ENCODE measurements at places on chromosomes 13 and 19. TPM values are rescaled to one million over a fixed set of nuclear protein-coding genes. Genes with fewer than 3 reads are reported as not detected.

DNA sequence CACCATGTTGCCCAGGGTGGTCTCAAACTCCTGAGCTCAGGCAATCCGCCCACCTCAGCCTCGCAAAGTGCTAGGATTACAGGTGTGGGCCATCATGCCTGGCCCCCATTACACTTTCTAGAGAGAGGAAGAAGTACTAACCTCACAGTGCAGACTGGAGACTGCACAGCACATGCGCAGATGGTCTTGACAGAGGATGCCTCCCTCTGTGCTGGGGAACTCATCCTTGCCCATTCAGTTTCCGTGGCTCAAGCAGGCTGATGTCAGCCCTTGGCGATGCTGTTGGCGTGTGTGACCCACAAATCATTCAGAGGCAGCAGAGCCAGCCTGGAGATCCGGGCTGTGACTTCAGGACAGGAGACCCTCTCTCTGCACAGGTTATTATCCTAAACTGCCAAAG, 14.6 kb upstream of the FFAR2 start:
- no peak for DNase-seq

DNA sequence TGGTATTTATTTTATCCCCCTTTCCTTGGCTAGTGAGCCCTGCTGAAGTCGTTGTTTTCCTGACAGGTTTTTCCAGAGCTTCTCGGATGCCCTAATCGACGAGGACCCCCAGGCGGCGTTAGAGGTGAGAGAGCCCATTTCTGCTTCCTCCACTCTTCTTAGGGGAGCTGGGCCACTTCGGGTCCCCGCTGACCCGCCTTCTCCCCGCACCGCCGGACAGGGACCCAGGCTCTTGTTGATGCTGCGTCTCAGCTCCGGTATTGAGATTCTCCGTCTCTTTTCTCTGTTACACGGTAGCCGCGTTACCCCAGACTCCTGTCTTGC, 306 bp downstream of the SUGT1 start:
- no peak for DNase-seq

DNA sequence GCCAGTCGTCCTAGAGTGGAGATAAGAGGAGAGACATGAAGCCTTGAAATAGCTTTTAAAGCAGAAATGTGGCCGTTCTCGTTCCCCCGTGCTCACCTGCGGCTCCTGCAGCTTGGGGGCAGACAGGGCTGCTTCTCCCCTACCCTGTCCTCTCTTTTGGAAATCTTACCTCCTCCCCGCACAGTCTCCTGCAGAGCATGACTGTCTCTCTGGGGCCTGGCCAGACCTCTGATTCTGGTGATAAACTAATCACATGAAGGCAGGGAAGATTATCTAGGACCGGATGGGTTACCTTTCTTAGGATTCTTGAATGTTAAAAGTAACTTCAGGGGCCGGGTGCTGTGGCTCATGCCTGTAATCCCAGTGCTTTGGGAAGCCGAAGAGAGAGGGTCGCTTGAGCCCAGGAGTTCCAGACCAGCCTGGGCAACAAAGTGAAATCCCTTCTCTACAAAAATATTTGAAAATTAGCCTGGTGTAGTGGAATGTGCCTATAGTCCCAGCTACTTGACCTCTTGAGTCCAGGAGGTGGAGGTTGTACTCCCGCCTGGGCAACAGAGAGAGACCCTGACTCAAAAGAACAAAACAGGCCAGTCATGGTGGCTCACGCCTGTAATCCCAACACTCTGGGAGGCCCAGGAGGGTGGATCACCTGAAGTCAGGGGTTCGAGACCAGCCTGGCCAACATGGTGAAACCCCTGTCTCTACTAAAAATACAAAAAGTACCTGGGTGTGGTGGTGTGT, 8.1 kb downstream of the CEBPA start:
- DNase-seq, result no peak

- no peak for DNase-seq
Observed at GRCh38 chr13:44664308-44664707, 88.2 kb upstream of the TSC22D1 start.

DNA sequence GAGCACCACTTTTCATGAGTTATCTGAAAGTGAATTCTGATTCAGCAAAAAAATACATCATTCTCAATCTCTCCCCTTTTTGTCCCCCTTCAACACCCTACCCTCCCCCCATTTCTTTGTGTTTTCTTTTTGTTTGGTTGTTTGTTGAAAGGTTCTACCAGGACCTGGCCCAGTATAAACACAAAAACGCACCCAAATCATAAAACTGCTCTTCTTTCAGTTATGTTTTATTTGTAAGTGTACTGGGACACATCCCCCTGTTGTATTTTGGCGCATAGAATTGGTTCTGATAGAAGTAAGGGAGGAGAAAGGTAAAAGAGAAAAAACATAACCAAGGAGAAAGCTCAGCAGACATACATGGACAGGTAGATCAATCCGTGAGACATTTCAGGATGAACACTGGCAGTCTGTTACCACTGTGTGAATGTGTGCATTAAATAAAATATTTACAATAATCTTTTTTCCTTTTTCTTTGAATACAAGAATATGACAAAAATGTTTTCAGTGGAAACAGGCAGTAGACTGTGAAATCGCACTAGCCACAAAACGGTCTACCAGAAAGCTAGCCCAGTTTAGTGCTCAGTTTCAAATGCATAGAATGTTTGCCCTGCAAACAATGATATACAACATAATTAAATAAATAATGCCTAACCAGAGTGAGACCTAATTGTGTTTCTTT, 4.2 kb downstream of the POU4F1 start:
- DNase-seq, result no peak

- no peak for DNase-seq
Observed at GRCh38 chr19:33467851-33468250, 53.7 kb downstream of the PEPD start.

GRCh38 chr19:58035863-58036262, 2.0 kb downstream of the ZSCAN1 start:
- DNase-seq, result no peak

- DNase-seq, result no peak
Observed at GRCh38 chr13:60080850-60081249, 82.9 kb downstream of the DIAPH3 start.

- DNase-seq, result no peak
Observed at GRCh38 chr13:111368091-111368490, 47.6 kb downstream of the TEX29 start.

- DNase-seq, result peak; percentile 30
Observed at GRCh38 chr13:92842145-92842544, 384.5 kb upstream of the GPC6 start.

GRCh38 chr13:59374691-59375090, 789.0 kb downstream of the DIAPH3 start:
- no peak for DNase-seq

- DNase-seq, result no peak
Observed at GRCh38 chr13:68976287-68976686, 1131.3 kb upstream of the ATXN8OS start.

GRCh38 chr13:72820156-72820897, 38.4 kb downstream of the PIBF1 start:
- DNase-seq, result no peak

DNA sequence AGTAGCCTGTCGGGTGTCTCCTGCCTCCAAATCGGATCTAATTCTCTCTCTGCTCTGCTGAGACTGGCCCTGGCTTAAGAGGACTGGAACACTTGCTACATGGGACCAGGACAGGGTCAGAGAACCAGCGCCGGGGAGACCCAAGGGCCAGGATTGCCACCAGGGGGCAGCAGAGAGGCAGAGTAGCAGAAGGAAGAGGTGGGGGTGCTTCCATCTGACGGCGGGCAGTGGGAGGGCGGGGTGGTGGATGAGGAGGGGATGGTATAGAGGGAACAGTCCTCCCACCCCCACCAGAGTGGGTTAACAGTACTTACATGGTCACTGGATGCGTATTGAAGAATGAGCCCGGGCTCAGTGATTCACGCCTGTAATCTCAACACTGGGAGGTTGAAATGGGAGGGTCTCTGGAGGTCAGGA, 11.9 kb downstream of the SELENOW start:
- DNase-seq, result peak; percentile 57

GRCh38 chr19:48867123-48867745, 1.2 kb downstream of the PLEKHA4 start:
- DNase-seq, result no peak

DNA sequence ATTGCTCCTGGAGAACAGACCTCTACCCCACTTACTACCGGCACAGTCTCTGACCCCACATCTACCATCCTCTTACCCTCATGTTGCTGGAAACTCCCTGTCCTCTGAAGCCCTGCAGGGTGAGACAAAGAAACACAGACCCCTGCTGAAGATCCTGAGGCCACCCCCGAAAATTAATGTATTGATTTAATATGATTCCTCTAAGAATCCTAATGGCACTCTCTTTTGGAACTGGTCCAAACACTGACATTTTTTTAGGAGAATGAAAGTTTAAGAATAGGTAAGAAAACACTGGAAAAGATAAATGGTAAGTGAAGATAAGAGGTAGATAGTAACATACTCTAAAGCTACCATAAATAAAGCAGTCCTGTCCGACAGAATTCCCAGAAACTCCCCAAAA, 5.3 kb downstream of the DMKN start:
- no peak for DNase-seq

DNA sequence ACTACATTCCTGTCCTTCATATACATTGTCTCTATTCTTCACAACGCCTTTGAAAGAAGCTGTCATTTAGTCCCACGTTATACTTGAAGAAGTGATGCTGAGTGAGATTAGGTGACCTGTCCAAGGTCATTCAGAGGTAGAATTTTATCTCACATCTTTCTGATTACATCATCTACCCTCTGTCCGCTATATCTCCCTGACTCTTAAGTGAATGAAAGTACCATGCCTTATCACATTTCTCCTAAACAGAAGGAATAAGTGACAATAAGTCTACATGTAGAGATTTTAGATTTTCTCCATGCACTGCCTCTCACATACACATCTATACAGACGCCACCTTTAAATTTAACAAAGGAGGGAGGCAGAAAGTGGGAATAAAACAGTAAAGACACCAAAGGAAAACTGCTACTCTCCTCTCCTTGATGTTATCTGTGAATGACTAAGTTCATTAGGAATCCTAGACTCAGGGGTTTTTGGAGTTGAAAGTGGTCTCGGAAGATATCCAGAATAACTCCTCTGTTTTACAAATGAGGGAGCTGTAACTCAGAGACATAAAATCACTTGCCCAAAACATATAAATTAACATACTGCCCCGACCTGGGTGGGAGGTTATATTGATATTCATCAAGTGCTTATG, 4.9 kb upstream of the CLDN10 start:
- no peak for DNase-seq

DNA sequence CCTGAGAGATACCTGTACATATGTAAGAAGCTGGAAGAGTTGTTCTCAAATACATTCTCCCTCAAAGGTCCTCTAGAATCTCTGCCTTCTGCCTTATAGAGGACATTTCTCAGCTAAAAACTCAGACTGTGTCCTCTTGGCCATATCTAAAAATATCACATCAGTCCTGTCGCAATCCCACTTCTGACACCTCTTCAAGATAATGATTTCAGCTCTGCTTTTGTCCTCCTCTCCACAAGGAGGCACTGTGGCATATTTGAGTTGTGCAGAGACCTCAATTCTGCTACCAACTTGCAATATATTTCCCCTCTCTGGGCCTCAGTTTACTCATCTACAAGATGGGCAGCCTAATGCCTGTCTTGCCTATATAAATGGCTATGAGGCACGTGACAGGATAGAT, 16.6 kb downstream of the ADAMTS10 start:
- no peak for DNase-seq

- DNase-seq, result no peak
Observed at GRCh38 chr19:18809149-18809868, 18.2 kb upstream of the COMP start.

GRCh38 chr19:43731846-43732245, 16.0 kb downstream of the IRGC start:
- DNase-seq, result no peak

GRCh38 chr19:2076526-2076944, 19.6 kb downstream of the MOB3A start:
- no peak for DNase-seq

- DNase-seq, result no peak
Observed at GRCh38 chr13:59392328-59392727, 771.4 kb downstream of the DIAPH3 start.

DNA sequence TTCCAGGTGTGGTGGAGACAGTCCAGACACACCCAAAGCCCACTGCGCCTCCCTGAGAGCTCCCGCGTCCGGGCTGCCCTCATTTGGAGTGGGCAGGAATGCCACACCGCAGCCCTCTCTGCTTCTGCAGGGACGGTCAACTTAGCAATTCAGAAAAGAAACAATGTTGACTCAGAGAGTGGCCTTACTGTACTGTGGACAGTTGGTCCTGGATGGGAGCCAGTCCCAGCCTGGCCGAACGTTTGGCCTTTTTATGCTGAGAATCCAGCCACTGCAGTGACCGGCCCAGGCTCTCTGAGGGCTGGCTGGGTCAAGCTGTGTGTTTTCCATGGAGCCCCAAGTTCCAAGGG, 7.2 kb downstream of the GAS6 start:
- no peak for DNase-seq

DNA sequence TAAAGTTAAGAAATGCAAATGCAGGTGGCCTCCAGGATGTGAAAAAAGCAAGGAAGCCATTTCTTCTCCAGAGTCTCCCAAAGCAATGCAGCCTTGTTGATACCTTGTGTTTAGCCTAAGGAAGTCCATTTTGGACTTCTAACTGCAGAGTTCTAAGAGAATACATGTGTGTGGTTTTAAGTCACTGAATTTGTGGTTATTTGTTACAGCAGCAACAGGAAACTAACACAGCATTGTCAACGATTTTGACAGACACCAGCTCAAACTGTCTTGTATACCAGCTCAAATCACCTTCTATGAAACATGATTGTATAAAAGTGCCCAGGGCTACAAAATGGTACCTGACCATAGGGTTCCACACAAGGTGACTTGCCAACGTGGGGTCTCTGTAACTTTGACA, 151.4 kb downstream of the NALCN start:
- DNase-seq, result no peak

DNA sequence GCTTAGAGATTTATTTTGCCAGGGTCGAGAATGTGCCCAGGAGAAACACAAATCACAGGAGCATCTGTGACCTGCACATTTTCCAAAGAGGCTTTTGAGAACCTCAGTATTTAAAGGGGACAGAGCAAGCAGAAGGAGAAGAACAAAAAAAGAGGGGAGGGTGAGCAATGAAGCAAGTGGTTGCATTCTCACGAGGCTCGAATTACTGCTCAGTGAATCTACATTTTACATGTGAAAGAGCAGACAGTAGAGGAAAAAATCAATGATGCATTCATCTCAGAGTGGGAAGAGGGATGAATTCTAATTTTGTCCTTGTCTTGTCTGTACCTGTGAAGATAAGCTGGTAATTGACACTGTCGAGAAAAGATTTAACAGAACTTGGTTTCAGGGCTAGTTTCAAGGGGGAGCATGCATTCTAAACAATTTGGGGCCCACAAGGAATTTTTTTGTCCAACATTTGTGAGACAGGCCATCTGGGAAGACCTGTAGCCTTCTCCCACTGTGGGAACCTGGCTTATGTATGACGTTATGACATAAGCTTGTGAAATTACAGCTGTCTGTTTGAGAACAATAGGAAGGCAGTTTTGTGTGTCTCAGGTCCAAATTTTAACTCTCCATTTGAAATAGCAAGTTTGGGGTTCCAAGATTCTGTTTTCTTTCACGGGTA, 855.1 kb downstream of the SLITRK5 start:
- peak; percentile 10 for DNase-seq

DMPK gene
- 353 TPM for polyA plus RNA-seq

PRSS57 gene
- polyA plus RNA-seq, result not detected

HCST gene
- 6.4 TPM for polyA plus RNA-seq

NEK3 gene
- polyA plus RNA-seq, result not detected

KIR3DL2 gene
- not detected for polyA plus RNA-seq

CEACAM8 gene
- 0.19 TPM for polyA plus RNA-seq

PRRG2 gene
- 0.53 TPM for polyA plus RNA-seq

SHISA7 gene
- polyA plus RNA-seq, result 0.26 TPM

ZNF175 gene
- polyA plus RNA-seq, result 14.0 TPM

CACNG8 gene
- polyA plus RNA-seq, result 0.79 TPM

PLIN5 gene
- polyA plus RNA-seq, result 3.6 TPM

ZNF221 gene
- 4.7 TPM for polyA plus RNA-seq

SMAD9 gene
- polyA plus RNA-seq, result 17.8 TPM

ZNF331 gene
- 14.2 TPM for polyA plus RNA-seq
